Stomach (tissue), 19 donors: ENCODE measurements at places on chromosomes 13 and 19. TPM values are rescaled to one million over a fixed set of nuclear protein-coding genes. Genes with fewer than 3 reads are reported as not detected.
A peak's percentile ranks its signal among the peaks of the same experiment; 100 is the strongest.

DNA sequence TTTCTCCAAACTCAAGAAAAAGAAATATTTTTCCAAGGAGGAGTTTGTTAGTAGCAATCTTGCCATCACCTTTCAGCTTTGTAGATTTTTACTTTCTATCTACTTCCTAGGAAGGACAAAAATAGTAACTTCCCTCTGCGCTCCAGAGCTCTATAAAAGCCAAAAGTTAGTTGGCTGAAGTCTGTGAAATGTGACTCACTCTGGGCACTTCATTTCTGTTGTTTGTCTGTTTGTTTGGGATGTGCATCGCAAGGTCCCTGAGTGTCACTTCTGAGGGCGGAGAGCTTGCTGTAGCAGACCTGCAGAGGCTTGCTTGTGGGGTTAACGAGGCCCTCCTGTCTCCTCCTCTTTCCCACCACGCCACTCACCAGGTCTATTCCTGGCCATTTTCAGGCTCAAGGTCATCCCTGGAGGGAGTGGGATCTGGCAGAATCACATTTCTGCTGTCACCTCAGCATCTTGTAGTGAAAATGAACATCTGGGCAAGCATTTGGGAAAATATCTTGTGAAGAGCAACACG is 307.6 kb downstream of the GPC6 start:
- no peak for DNase-seq

GRCh38 chr13:36344886-36345437 is 1.2 kb downstream of the SPART start:
- DNase-seq, result no peak

The PLIN4 gene
- 9.0 TPM for total RNA-seq

The SIGLECL1 gene
- total RNA-seq, result not detected

The RASAL3 gene
- 1.1 TPM for total RNA-seq

- no peak for DNase-seq
Observed at GRCh38 chr13:23449398-23450162, 16.1 kb upstream of the SACS start.

DNA sequence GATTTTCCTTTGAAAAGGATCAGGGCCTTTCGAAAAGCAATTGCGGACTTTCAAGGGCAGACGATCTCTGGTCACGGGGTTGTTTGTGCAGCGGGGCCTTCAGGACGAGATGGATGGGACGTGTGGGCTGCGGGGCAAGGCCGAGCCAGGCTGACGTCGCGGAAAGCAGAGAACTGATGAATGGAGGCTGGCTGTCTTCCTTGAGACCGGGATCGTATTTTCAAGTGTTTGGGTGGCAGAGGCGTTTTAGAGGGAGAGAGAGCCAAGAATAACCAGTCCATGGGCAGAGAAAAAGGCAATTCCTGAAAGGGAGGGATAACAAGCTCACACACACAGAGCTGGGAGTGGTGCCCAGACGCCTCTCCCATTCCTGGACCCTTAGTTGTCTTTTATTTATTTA is 138.9 kb upstream of the USP29 start:
- no peak for DNase-seq

GRCh38 chr13:28324181-28324789 is 170.6 kb downstream of the FLT1 start:
- peak; percentile 81 for DNase-seq

GRCh38 chr13:105997581-105998550 is 537.6 kb downstream of the EFNB2 start:
- DNase-seq, result peak; percentile 43

DNA sequence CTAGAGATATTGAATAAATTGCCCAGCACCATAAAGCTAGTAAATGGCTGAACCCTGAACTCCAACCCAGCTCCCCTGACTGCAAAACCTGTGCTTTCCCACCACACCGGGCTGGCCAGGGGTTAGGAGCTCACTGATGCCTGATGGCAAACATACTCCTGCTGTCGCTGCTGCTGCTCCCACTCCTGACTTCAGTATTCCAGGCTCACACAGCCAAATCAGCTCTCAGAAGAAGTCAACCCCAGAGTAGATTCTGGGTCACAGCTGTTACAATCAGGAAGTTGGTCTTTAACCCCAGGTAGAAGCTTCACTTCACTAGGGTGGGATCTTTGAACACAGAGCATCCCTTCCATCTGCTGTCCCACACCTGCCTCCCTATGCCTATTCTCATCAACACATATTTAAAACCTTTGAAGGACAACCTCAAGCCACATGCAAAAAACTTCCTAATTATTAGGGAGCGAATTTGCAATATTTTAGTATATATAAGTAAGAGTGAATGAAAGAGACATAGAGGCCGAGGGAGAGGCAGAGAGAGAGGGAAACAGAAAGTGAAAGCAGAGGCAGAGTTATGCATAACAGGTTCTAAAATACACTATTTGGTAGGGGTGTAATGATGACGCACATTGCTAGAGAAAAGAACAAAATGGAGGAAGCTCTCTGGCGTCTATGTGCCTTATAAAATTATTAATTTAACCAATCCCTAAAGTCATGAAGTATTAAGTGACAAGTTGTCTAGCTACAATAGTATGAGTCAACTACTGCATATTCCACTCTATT is 99.4 kb upstream of the SERP2 start:
- no peak for DNase-seq

DNA sequence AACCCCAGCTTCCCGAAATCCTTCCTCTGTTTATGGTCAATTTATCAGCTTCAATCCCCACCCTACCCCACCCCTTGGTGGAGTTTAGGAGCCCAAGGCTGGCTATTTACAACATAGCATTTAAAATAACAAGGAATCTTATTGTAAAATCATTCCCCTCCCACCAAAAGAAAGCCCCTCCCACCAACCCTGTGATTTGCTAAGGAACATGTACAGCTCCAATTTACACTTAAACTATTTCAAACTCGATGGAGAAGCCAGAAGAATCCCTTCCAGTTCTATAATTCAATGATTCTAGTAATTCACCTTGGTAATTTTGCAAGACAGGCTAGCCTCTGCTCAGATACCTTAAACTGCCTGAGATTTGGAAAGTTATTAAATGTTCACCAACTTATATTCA is 3.0 kb downstream of the LATS2 start:
- peak; percentile 45 for DNase-seq

DNA sequence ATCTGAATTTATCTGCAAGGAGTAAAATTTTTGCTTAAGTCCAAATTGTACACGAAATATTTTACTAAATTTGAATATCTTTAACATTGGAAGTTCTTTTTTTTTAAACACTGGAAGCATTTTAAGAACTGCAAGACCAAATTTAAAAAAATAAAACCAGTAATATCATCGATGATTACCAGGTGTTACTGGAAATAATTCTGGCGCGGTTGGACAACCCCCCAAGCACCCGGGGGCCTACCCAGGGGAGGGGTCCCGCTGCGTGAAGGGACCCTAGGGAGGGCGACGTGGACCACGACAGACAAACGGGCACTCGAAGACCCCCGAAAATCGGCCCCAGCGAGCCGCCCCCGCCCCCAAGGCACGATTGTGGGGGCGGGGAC is 12.6 kb upstream of the JSRP1 start:
- no peak for DNase-seq

DNA sequence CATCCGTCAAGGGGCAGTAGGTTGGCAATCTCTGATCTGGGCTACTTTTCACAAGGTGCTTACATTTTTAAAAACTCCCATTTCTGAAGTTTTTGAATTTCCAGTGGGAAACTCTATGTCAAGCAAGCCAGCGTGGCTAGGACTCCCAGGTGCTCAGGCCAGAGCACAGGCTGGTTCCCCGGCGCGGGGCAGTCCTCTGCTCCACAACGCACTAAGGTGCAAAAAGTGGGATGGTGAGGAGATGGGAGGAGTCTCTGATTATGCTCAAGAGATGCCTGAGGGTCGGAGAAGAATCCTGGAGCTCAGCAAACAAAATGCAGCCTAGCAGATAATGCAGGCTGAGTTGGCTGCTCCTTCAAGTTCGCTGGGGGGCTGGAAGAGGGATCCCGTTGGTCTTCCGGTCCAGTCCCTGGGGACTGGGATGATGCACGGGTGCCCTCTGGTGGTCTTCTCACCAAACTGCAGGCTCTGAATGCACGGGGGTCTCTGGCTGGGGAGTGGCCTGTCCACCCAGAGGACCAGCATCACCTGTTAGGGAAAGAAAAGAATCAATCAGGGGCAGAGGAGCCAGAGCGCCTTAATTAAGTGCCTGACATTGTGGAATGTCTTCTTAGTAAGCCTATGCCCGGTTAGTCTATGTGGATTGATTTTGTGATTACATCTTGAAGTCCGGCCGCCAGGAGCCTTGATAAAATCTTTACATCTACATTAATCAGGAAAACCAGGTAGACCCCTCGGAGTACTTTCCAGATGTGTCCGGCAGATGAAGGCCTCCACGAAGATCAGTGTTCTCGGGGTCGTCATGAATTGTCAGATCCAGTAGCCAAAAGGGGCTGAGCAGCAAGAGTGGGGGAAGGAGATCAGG is 244.4 kb upstream of the MAB21L1 start:
- peak; percentile 81 for DNase-seq

DNA sequence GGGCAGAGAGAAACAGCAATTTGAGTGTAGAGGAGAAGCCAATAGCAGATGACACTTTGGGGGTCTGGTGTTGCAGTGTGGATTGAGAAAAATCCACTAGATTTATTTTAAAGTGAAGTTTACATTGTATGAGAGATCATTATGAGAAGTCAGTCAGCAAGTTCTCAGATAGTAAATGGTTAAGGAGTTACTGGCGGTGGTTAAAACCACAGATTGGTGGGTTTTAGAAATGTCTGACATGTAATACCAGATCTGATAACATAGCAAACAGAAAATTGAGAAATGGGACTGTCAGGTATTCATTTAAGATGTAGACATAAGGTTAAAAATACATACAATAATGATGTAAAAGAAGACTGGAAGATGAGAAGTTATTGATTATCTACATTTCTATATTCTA is 7.2 kb downstream of the ABHD13 start:
- no peak for DNase-seq

DNA sequence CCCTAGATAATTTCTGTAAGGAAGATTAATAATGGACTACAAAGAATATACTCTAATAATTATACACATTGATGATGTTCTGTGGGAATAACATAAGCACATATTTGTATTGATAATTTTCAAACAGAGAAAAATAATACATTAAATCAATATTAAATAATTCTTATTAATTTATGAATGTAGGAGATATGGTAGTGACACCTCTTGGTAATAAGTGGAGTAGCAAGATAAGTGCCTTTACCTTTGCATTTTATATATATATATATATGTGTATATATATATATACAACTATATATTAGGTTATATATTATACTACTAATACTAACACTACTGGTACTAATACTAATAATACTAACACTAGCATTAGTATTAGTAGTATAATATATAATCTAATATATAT is 905.8 kb downstream of the SLITRK1 start:
- DNase-seq, result no peak

- no peak for DNase-seq
Observed at GRCh38 chr19:46760363-46760762, 14.1 kb upstream of the STRN4 start.

The LMTK3 gene
- total RNA-seq, result 0.45 TPM

GRCh38 chr19:18412610-18413239 is 6.5 kb upstream of the SSBP4 start:
- no peak for DNase-seq

The U2AF2 gene
- 463 TPM for total RNA-seq

GRCh38 chr13:88761145-88761544 is 1090.0 kb downstream of the SLITRK5 start:
- no peak for DNase-seq

DNA sequence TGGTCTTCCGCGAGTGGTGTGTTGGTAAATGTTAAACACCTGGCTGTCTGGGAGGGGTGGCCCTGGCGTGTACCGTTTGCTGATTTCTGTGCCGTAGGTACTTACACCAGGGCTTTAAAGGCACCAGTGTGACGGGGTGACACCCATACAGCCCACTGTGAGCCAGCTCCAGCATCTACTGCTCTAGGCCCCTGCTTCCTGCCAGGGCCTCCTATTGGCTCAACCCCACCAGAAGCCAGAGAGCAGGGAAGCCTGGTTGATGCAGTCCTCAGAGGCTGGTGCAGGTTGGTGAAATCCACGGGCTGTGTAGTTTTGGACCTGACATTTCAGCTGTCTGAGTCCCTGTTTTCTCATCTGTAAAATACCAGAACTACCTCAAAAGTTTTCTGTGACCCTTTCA is 30.4 kb downstream of the ARHGEF7 start:
- DNase-seq, result no peak

The PDE4C gene
- total RNA-seq, result 21.0 TPM

DNA sequence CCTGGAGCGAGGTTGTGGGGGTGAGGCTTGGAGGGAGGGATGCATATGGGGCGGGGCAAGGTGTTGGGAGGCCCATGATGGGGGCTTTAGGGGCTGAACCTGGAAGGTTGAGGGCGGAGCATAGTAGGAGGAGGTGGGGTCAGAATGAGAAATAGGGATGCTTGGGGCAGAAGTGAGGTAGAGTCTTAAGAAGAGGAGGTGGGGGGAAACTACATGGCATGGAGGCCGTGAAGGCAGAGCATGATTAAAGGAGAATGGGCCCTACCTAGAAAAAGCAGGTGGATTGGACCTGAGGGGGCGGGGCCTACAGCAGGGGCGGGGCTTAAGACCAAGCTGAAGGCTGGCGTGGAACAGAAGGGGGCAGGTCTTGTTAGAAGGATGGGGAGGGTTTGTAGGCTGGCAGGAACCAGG is 799 bp downstream of the NR1H2 start:
- DNase-seq, result peak; percentile 53

DNA sequence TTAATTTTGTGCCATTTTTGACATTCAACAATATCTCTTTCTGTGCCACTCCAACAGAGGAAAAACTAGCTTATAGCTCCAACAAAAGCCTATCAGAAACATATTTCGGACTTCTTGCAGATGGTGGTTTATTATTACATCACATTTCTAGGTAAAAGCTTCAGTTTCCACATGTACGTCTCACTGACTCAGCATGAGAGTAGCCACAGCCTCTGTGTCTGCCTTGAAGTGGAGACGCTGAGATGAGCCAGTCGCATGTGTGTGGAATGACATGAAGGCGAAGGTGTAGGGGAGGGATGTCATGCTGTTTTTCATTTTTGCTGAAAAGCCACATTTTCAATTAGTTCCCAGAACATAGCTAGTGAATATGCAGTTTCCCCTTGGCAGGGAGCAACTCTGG is 598.6 kb downstream of the EFNB2 start:
- no peak for DNase-seq

DNA sequence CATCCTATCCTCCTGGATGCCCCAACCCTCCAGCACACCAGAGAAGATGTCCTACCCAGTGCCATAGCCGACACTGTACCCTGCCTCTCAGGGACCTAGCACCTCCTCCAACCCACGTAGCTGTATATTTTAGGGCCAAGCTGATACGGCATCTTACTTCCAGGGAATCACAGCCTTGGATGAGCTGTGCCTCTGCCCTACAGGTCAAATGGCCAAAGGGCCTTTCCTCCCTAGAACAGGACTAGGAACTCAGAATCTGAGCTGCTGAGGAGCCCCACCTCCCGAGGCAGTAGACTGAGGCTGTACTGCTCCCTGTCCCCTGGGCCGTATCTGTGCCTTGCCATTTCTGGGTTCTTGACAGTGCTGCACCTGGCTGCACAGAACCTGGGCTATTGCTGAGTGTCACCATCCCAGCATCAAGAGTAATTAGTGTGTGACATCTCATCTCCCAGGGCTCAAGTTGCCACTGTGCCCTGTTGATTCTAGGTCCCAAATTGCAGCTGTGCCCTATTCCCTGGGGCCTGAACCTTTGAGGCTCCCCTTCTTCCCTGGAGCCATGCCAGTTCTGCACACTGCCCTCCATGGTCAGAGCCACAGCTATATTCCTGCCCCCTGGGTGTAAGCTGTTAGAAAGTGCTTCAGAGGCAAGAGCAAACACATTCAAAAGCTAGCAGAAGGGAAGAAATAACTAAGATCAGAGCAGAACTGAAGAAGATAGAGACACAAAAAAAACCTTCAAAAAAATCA is 41.0 kb downstream of the VWA8 start:
- DNase-seq, result no peak
